NCI-H82 (cell line): ENCODE measurements at places on chromosomes 3 and 15.

- DNase-seq: no peak
Measured at GRCh38 chr3:86865506-86865905, 125.4 kb downstream of the VGLL3 start.

- DNase-seq: no peak
Measured at GRCh38 chr3:28186748-28187147, 54.7 kb upstream of the CMC1 start.

- no peak for DNase-seq
Measured at GRCh38 chr3:43328653-43329052, 42.3 kb downstream of the SNRK start.

DNA sequence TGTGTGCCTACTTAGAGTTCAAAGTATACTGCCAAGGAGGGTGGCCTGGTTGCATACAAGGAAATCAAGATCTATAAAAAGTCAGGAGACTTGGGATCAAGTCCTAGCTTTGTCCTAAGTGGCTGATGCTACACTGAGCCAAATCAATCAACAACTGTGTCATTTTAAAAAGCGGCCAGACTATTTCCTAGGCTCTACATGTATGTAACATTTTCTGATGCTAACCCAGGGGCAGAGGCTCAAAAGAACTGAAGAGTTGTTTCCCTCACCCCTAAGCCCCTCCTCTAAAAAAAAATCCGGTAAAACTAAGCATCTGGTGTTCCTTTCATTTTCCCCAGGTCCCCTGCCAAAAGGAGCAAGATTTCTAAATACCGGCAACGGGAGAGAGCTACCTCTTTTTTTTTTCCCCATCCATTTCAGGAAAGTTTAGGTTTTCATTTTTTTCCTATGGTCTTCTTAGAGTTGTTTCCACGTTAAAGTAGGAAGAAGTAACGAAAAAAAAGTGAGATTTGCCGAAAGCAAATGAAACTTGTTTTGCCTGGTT lies 18.8 kb upstream of the CHD2 start:
- peak; percentile 67 for DNase-seq

DNA sequence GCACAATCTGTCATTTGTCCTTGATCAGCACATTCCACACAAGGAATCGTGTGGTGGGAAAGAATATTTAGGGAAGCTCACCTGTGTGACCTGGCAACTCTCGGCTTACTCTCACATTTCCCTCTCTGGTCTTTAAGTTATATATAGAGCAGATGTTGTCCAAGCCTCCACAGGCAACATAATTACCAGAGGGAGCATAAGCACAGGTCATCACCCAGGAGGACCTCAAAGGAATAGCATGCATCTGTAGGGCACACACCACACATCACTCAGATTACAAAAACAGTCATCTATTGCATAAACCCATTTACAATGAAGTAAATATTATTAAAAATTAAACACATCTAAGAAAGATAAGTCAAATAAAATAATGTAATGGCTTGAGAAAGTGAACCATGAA lies 36.5 kb downstream of the GNB4 start:
- peak; percentile 21 for DNase-seq

DNA sequence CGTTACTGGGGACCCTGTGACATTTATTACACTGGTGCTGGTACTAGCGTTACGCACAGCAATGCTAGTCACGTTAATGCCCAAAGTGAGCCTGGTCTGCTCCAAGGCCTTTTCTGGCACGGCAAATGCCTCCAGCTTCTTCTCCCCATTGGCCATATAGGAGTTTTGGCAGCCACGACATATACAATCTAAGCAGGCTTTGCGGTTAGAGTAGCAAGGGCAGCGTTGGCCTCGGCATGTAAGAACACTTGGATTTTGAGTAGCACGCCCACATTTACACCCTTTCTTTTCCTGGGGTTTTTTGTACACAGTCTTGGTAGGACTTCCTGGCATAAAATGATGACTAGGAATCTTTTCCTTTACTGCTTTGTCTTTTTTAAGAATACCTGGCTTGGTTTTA lies 44.9 kb downstream of the MSL2 start:
- no peak for DNase-seq

GRCh38 chr3:195153130-195153529 lies 117.8 kb downstream of the XXYLT1 start:
- no peak for DNase-seq

DNA sequence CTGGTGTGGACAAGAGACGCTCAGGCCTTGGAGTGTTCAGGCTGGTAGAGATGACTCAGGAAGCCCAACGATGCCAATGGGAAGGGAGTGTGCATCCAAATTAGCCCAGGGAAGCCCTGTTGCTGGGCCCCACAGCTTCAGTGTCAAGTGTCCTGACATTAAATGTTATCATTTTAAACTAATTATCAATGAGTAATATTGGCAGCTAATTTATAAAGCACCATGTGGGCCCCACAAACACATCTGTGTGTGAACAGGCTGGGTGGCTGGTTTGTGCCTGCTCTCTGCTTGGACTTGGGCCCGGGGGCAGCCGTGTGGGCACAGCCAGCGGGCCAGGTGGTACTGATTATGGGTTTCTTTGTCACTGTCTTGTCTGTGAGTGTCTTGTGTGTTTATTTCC lies 15.0 kb downstream of the FBLN2 start:
- DNase-seq: no peak

GRCh38 chr3:150271591-150271960 lies 136.5 kb upstream of the TSC22D2 start:
- no peak for DNase-seq

GRCh38 chr15:32953533-32953910 lies 235.7 kb downstream of the GREM1 start:
- DNase-seq: no peak

- DNase-seq: no peak
Measured at GRCh38 chr3:188305220-188305619, 151.3 kb downstream of the LPP start.

DNA sequence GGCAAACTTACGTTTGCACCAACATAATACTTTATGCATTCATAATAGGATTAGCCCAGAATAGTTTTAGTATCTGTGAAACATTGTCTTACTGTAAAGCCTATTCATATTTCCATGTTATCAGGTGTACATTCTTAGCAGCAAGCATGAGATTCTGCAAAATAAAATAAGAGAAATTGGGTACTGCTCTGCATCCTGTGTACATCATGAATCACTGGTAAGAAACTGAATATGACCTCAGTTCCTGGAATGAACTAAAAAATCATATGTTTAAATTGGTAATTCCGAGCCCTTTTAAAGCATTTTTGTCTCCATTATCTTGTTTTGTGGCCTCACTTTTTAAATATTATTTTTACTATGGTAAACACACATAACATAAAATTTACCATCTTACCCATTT lies 605.1 kb downstream of the ROBO1 start:
- DNase-seq: no peak

DNA sequence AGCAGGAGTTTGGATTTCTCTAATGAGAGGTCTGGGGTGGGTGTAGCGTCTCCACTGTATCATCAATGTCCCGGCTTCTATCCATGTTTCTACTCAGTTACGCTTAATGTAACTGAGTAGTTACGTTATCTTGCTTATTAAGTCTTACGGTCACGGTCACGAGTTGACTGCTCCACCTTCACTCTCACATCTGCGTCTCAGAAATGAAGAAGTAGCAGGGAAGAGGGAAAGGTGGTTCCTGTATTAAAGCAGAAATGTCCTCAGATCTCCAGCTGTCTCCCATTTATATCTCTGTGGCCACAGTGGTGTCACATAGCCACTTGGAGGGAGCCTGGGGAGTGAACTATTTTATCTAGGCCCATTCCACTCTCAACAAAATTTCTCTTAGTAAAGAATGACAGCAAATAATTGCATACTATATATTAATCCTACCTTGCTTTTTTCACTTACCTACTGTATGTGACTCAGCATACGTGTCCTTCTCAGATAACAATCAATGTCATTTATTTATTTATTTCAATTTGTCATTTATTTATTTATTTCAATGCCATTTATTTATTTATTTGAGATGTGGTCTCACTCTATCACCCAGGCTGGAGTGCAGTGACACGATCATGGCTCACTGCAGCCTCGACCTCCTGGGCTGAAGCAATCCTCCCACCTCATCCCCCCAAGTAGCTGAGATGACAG lies 39.7 kb upstream of the RNU6-1 start:
- DNase-seq: no peak

GRCh38 chr3:152104847-152105415 lies 163.8 kb upstream of the MBNL1 start:
- no peak for DNase-seq

DNA sequence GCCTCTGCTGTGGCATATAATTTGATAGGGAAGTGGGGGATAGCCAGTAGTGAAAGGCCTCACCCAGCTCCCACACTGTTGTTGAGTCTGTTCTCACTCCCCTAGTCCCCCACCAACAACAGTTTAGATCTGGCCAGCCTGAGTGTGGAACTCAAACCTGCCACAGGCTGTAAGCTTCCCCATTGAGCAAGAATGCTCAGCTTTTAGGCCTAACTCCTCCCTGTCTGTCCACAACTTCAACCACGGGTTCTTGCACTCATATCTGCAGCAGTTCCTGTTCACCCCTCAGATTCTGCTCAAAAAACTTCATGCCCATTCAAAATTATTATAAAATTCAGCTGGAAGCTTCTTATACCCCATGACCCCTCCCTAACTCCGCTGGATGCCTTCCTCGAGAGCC lies 975.1 kb downstream of the NSUN3 start:
- no peak for DNase-seq

- peak; percentile 92 for DNase-seq
Measured at GRCh38 chr15:88029696-88030095, 226.8 kb downstream of the NTRK3 start.
